ENCODE measurements at places on chromosomes 6 and 20.

GRCh38 chr6:7701212-7701834 lies 24.6 kb upstream of the BMP6 start:
- DNase-seq, result no peak

DNA sequence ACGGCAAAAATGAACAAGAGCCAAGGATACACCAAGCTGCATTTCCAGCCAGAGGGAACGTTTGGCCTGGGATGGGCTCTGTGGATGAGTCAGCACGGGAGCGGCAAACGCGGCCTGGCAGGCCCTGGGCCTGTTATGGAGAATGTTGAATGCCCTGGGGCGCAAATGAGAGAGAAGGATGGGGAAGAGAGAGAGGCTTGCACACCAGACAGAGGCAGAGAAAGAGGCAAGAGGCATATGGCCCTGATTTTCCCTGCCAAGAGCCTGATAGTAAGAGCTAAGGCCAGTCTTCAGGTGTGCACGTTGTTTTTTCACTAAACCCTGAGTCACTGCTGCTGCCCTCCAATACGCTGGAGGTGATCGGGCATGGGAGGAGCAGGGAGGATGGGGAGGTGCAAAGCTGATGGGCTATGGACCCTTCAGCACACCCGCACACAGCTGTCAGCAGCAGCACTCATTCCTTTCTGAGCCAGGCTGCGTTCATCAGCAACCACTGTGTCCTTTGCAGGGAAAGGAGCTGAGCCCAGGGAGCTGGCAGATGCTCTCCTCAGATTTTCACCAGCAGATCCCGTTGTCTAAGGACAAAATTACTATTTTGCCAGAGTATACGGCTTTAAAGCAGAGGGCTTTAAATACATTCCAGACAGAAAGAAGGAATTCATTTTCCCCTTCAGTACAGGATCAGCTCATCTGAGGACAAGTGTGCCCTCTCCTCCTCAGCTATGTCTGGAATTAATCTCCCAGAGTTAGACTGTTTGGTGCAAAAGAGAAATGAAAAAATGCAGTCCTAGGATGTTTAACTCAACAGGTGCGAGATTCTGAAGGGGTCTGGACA lies 61.7 kb upstream of the SLC22A23 start:
- DNase-seq, result no peak

DNA sequence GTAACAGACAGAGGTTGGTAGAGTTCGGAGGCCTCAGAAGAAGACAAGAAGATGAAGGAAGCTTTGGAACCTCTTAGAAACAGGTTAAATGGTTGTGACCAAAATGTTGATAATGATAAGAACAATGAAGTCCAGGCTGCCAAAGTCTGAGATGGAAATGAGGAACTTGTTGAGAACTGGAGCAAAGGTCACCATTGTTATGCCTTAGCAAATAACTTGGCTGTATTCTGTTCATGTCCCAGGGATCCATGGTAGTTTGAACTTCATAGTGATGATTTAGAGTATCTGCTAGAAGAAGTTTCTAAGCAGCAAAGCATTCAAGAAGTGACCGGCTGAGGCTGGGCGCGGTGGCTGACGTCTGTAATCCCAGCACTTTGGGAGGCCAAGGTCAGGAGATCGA lies 11.1 kb upstream of the LSM14B start:
- DNase-seq, result no peak

DNA sequence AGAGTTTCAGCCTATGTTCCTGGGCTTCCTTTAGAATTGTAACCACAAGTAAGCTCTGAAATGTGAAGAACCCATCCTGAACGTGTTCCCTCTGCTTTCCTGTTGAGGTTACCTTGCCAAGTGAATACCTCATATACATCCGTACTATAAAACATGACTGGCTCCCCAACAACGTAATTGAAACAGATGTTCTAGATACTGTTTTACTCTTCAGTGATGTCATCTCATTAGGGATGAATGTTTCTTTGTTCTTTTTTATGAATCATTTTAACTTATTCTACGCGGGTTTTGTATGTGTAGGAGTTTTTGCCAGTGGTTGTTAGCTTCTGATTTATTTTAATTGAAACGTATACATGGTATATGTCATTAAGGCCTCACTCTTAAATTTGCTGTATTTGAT lies 166.8 kb downstream of the SAMD5 start:
- DNase-seq, result no peak

DNA sequence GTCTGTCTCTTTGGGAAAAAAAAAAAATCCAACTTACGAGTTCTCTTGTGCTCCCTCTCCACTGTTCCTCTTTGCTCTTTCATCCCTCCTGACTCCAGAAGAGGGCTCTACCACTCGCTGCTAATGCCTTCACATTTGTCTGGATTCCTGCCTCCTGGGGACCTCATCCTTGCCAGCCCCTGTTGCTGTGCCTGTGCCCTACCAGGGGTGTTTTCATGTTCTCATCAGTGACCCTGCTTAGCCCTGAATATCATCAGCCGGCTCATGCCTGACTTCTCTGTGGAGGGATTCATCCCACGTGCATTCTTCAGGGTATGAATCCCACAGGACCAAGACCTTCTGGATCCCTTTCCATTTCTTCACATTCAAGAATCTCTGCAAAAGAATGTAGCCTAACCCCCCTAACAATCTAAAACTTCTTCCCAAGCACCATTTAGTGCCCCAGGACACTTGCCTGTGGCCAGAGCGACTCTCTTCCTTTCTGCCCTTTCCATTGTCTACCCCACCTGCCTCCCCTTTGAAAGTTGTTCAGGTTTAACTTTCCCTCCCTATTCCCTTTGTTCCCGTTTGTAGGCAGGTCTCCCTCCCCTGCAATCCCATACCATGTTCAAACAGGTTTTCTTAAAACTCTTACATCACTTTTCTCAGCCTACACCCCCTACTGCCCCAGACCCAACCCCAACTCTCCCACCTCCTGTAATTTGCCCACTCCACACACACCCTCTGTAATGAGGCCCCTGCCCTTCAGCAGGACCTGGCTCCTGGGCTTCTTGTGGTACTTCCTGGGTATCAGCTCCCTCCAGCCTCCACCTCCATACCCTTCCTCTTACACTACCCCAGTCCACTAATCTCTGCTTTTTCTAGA lies 50.2 kb downstream of the RREB1 start:
- DNase-seq, result no peak

DNA sequence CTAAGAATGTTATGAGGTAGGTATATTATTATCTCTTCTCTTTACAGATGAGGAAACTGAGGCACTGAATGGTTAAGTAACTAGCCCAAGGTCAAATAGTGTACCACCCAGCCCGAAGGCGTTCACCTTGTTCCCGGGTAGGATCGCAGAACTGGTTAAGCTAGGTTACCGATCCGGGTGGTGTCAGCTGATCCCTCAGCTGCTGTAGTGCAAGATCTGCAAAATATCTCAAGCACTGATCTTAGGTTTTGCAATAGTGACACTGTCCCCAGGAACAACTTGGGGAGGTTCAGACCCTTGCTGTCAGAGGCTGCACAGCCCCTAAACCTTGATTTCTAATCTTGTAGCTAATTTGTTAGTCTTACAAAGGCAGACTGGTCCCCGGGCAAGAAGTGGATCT lies 28.1 kb downstream of the SLC52A3 start:
- DNase-seq, result no peak

- DNase-seq, result no peak
These were observed 13.1 kb upstream of the FOXQ1 start for GRCh38 chr6:1298768-1299167.

- DNase-seq, result no peak
These were observed 41.7 kb upstream of the PRELID3B start for GRCh38 chr20:59084041-59084850.

GRCh38 chr6:130781557-130781956 lies 45.6 kb upstream of the SMLR1 start:
- DNase-seq, result no peak

DNA sequence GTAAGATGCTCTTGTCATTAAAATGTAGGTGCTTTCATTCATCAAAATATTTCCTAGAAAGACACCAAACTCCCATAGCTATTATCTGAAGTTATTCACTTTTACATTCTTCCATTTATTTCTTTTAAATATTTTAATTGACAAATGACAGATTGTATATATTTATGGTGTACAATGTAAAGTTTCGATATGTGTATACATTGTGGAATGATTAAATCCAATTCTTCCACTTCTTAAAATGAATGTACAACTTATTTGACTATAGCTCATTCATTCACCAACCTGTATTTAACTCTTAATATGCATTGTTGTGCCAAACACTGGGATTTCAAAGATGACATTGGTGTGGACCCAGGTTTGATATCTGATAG lies 41.0 kb downstream of the CCN2 start:
- no peak for DNase-seq

GRCh38 chr20:3904224-3904623 lies 15.0 kb downstream of the PANK2 start:
- no peak for DNase-seq

DNA sequence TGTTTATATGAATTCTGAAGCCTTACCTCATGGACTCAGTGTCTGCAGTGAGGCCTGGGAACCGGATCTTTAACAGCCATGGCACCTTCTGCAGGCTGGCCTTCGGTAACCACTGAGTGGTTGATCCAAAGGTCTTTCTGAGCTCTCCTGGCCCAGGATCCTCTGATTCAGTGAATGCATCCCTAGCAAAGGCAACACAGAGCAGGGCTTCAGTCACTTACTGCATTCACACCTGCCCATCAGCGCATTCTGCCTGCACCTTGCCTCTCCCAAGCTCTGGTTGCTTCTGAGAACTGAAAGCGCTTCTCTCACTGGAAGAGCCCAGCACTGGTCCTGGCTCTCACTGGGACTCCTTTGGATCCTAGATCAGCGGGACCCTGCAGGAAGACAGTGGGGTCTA lies 8.4 kb upstream of the CST9 start:
- DNase-seq, result no peak

- DNase-seq, result peak; percentile 31
These were observed 26.1 kb upstream of the TINAG start for GRCh38 chr6:54282186-54282585.

DNA sequence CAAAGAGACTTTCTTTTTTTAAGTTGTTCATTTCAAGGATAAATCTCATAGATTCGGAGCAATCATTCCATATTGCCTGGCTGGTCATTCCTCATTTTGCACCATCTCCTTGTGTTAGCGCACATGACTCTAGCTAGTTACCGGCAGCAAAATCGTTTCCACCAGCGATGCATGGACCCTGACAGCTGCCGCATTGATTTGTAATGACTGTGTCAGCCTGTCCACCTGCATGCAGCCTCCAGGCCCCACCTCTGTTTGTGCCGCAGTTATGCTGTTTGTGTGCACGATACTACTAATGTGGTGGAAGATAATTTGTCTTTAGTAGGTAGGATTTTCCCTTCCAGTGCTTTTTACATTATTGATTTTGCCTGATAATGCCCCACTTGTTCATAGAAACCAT lies 164.0 kb downstream of the TBC1D7 start:
- no peak for DNase-seq

GRCh38 chr6:35492974-35493284 lies 4.0 kb downstream of the TEAD3 start:
- DNase-seq, result no peak

DNA sequence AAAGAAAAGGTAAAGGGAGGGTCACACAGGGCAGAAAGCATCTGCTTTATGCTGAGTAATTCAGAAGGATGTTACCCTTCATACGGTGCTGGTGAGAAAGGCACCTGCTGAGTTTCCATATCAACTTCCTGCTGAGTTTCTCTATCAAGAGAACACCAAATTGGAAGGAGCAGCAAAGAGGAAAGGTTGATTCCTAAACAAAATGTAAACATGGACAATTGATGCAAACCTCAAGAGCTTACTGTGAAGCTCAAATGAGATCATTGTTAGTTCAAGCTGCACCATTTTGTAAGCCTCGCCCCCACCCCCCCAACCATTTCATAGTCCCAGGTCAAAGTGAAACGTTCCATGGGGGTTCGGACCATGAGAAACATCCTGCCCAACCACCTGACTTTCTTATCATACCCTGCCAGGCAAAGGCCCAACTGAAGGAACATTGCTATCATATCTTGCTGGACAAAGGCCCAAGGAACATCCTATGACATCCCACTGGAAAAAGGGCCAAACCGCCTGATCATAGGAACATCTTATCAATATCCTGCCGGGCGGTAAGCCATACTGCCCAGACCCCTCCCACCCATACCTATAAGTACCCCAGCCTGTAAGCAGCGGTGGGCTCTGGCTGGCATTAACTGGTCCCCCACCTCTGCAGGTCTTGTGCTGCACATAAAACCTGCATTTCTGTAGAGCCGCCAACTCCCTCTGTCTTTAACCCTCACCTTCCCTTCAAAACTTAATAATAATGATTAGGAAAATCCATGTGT lies 171.6 kb downstream of the UBE3D start:
- DNase-seq, result no peak

DNA sequence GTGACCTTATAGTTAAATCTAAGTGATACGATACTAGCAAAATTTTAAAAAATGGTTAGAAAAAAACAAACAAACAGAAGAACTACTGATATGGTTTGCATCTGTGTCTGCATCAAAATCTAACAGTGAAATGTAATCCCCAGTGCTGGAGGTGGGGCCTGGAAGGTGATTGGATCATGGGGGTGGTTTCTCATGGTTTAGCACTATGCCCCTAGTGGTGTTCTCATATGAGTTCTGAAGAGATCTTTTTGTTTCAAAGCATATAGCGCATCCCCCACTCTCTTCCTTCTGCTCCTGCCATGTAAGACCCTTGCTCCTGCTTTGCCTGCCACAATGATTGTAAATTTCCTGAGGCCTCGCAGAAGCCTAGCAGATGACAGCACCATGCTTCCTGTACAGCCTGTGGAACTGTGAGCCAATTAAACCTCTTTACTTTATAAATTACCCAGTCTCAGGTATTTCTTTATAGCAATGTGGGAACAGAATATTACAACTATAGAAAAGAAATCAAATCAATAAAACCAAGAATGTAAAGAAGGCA lies 5.4 kb downstream of the FBXL4 start:
- DNase-seq, result peak; percentile 3

- DNase-seq, result no peak
These were observed 216.5 kb upstream of the TENT5A start for GRCh38 chr6:81969011-81969410.

DNA sequence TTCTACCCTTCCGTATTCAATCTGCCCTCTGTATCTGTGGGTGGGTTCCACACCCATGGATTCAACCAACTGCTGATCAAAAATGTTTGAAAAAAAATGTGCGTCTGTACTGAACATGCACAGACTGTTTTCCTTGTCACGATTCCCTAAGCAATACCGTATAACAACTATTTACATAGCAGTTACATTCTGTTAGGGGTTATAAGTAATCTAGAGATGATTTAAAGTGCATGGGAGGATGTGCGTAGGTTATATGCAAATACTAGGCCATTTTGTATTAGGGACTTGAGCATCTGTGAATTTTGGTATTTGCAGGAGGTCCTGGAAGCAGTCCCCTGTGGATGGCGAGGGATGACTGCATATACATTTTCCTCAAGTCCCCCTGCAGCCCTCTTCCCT lies 486.9 kb downstream of the PREX1 start:
- DNase-seq, result no peak

DNA sequence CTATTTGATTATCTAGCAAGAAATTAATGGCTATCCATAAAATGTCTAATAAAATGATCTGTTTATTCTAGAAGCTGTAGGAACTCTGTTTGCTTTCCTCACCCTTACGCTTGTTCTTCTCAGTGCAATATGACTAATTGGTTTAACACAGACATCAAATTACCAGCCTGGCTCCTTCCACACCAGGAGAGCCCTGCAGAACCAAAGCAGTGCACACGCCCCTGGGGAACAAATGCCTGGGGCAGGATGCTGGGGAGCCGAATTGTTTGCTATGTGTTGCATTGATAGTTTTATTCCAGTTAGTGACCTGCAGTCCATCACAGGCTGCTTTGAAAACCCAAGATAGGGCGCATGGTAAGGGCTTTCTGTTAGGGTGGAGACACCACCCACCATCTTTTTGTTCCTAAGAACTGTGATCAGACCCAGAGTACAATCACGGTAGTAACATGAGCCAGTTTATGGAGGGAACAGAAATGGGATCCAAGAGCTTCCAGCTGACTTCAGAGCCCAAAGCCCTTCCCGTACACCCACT lies 126.4 kb upstream of the CD93 start:
- DNase-seq, result no peak

- DNase-seq, result no peak
These were observed 842 bp downstream of the POLR1C start for GRCh38 chr6:43517505-43518357.
